ENCODE measurements at places on chromosomes 13 and 19.

DNA sequence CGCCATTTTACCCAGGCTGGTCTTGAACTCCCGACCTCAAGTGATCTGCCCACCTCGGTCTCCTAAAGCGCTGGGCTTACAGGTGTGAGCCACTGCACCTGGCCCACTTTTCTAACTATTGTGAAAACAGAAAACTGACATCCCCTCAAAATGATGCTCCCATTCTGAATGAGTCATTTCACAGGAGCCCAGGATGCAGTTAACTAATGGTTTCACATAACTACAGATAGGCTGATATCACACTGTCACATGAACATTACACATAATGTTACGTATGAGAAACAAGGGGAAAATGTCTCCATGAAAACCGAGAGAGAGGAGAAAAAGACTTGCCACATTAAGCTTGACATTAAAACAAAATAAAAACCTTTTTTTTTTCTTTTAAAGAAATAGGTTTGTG is 37.5 kb downstream of the N4BP2L2 start:
- H3K36me3 ChIP-seq: no peaks in the 10 kb centered on the region
- H3K27ac ChIP-seq: no peak overlapping the region

GRCh38 chr13:73676550-73677047 is 457.6 kb downstream of the KLF12 start:
- no peak for DNase-seq
- no peak overlapping the region for H3K4me3 ChIP-seq

DNA sequence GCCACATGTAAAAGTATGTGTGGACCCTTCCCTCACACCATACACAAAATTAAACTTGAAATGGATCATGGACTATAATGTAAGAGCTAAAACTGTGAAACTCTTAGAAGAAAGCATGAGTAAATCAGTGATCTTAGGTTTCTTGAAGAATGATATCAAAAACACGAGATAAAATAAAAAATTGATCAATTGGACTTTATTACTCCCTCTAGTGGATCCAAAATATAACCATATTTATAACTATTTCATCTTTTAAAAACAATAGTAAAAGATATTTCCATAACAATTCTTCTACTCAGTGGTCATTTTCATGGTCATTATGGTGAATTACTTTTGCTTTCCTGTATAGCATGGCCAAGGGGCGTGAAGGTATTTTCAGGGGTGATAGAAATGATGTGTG is 174.6 kb upstream of the LSM14A start:
- no peaks in the 10 kb centered on the region for H3K4me1 ChIP-seq
- H3K4me3 ChIP-seq: no peak overlapping the region
- H3K27ac ChIP-seq: no peak overlapping the region
- DNase-seq: no peak

GRCh38 chr19:1811472-1811894 is 593 bp downstream of the ATP8B3 start:
- peak overlapping the region; percentile 67 for H3K27ac ChIP-seq
- peaks cover 24% of the 10 kb centered on the region for H3K4me1 ChIP-seq
- no peak for DNase-seq
- H3K4me3 ChIP-seq: peak overlapping the region; percentile 59
- no peaks in the 10 kb centered on the region for H3K27me3 ChIP-seq
- peaks cover 19% of the 10 kb centered on the region for H3K36me3 ChIP-seq

- H3K4me3 ChIP-seq: no peak overlapping the region
- H3K27me3 ChIP-seq: no peaks in the 10 kb centered on the region
- H3K4me1 ChIP-seq: peaks cover 15% of the 10 kb centered on the region
- H3K27ac ChIP-seq: peak overlapping the region; percentile 75
Measured at GRCh38 chr19:7242601-7243258, 51.5 kb downstream of the INSR start.

DNA sequence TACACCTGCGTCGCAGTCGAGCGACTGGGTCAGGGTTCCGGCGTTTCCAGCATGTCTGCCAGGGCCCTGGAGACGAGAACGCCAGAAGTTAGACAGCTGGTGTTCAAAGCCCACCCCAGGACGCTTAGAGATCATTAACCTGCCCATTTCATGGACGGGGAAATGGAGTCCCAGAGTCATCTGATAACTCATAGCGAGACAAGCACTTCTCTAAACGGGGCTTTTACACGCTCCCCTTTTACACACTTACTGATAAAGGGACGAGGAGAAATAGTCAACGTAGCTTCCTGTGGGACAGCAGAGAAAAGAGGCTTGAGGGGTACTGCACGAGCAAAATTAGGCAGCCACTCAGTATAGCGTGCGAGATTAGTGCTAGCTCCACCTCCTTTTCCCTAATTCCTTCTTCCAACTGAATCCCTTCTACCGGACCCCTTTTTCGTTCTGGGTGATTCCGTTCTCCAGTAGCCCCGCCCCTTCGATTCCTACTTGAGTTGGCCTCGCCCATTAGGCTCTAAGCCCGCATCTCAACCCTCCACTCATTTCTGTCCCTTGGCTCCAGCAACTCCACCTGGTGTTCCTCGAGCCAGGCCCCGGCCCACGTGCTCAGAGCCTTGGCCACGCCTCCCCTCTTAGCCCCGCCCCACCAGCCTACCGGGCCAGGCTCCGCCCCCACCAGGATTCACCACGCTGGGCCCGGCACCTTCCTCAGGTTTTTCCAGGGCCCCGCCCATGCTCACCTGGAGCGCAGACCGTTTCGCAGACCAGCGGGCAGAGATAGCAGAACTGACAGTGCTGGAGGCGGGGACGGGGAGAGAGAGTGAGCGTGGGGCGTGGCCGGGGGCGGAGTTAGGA is 3.7 kb downstream of the HRC start:
- peaks cover 40% of the 10 kb centered on the region for H3K4me1 ChIP-seq
- no peaks in the 10 kb centered on the region for H3K36me3 ChIP-seq
- H3K27me3 ChIP-seq: no peaks in the 10 kb centered on the region
- peak overlapping the region; percentile 87 for H3K27ac ChIP-seq
- peak overlapping the region; percentile 70 for H3K4me3 ChIP-seq
- DNase-seq: no peak

GRCh38 chr19:1401138-1401888 is at the start of gene GAMT:
GAMT (minus strand) TSS chr19:1401542; CDS start chr19:1401476, 66 bp downstream.
- DNase-seq: no peak
- peak within 1 kb of the TSS; percentile 63 for H3K4me3 ChIP-seq
- H3K27ac ChIP-seq: no peak within 1 kb of the TSS
- H3K4me1 ChIP-seq: peaks cover 44% of the 10 kb centered on the region

DNA sequence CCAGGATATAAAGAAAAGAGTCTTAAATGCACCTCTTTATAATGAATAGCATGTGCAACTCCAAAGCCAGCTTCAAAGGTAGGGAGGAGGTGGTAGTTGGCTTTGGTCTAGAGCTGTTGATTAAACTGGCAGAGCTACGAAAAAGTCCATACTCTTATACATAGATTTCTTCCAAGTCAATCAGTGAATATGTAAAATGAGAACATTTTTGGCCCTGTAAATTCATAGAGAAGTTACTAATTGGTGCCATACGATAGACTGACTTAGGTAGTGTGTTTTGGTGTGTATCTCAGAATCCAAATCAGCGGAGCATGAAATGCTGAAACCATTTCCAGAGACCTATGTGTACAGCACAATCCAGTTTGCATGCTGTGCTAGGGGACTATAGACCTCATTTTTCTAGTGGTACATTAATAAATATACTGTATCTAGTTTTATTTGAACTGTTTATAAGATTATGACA is 17.1 kb upstream of the DPY19L3 start:
- no peaks in the 10 kb centered on the region for H3K27me3 ChIP-seq
- H3K36me3 ChIP-seq: peaks cover 19% of the 10 kb centered on the region
- no peak overlapping the region for H3K27ac ChIP-seq
- no peaks in the 10 kb centered on the region for H3K4me1 ChIP-seq
- peak; percentile 62 for DNase-seq
- H3K4me3 ChIP-seq: no peak overlapping the region

- H3K36me3 ChIP-seq: no peaks in the 10 kb centered on the region
- H3K27me3 ChIP-seq: no peaks in the 10 kb centered on the region
- no peak overlapping the region for H3K4me3 ChIP-seq
- H3K4me1 ChIP-seq: peaks cover 5% of the 10 kb centered on the region
- H3K27ac ChIP-seq: no peak overlapping the region
Measured at GRCh38 chr13:19952850-19953249, 5.7 kb upstream of the ZMYM2 start.

- no peak overlapping the region for H3K4me3 ChIP-seq
- no peak for DNase-seq
- no peaks in the 10 kb centered on the region for H3K27me3 ChIP-seq
- peaks cover 22% of the 10 kb centered on the region for H3K4me1 ChIP-seq
- no peaks in the 10 kb centered on the region for H3K36me3 ChIP-seq
Measured at GRCh38 chr19:49120868-49121267, 1.5 kb downstream of the PPFIA3 start.

DNA sequence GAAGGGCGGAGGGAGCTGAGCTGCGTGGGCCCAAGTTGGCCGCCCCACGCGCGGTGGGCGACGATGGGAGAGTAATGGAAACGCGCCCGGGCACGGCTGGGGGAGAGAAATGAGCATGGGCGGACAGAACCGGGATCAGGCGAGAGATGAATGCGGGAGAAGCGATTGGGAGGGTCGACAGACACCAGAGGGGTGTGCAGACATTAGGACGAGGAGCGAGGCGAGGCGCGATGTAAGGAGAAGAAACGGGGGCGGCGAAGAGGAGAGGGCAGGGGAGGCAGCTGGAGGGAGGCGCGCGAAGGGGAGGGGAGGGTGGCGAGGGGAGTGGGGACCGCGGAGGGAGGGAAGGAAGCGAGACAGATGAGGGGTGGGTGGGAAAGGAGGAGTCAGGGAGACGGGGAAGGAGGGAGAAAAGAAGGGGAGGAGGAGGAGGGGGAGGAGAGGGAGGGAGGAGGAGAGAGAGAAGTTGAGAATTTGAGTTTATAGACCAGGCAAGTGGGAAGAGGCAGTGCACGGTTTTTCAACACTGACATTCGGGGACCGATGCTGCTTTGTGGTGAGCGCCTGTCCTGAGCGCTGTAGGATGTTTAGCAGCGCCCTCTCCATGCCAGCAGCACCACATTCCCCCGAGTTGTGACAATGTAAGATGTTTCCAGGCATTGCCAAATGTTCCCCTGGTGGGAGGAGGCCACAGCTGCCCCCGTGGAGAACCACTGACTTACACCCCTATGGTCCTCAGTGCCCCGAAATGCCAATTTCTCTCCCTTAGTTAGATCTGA is at the start of gene SHISA7:
TSS of gene SHISA7 (minus strand) at position 256 of the 779 bp plus-strand sequence. CDS start 437 bp downstream, outside the sequence.
- no peaks in the 10 kb centered on the region for H3K36me3 ChIP-seq
- H3K4me3 ChIP-seq: no peak within 1 kb of the TSS
- H3K4me1 ChIP-seq: peaks cover 32% of the 10 kb centered on the region
- no peak for DNase-seq
- H3K27ac ChIP-seq: no peak within 1 kb of the TSS

- H3K36me3 ChIP-seq: no peaks in the 10 kb centered on the region
- H3K27me3 ChIP-seq: no peaks in the 10 kb centered on the region
- no peak overlapping the region for H3K4me3 ChIP-seq
- no peak for DNase-seq
- no peak overlapping the region for H3K27ac ChIP-seq
Measured at GRCh38 chr13:55777612-55778011, 1363.1 kb upstream of the PRR20A start.

DNA sequence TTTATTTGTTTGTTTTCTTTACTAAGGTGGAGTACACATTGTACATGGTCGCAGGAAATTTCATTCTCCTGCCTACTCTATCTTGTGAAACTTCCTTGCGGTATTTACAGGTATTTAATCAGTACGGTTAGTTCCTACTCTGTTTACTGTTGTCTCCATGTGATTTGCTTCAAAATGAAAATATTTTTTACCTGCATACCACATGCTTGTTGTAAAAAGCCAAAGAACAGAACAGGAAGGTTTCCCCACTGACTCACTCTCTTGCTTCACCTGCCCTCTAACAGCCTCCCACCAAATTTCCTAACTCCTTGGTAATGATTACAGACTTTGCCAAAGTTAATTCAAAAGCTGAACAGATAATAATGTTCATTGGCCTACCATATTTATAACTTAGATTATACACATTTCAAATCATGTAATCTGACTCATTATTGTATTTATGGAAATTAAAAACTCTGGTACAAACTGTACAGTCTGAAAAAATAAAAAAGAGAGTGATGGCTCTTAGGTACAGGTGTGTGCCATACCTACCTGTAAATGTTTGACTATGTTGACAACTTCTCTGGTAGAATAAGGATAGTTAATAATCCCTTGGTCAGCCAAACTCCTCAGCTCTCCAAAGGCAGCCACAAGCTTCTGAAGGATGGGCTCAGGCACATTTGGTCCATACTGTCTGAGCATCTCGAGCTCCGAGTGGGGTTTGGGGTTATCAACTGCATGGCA is 239.9 kb downstream of the VWA8 start:
- no peaks in the 10 kb centered on the region for H3K36me3 ChIP-seq
- no peak overlapping the region for H3K27ac ChIP-seq
- H3K4me3 ChIP-seq: no peak overlapping the region
- H3K4me1 ChIP-seq: no peaks in the 10 kb centered on the region

GRCh38 chr13:73230716-73231115 is 171.9 kb downstream of the KLF5 start:
- no peaks in the 10 kb centered on the region for H3K27me3 ChIP-seq
- no peaks in the 10 kb centered on the region for H3K4me1 ChIP-seq
- H3K4me3 ChIP-seq: no peak overlapping the region
- no peak for DNase-seq
